ENCODE measurements at places on chromosomes 4 and X. TPM values are rescaled to one million over a fixed set of nuclear protein-coding genes. Genes with fewer than 3 reads are reported as not detected.

DNA sequence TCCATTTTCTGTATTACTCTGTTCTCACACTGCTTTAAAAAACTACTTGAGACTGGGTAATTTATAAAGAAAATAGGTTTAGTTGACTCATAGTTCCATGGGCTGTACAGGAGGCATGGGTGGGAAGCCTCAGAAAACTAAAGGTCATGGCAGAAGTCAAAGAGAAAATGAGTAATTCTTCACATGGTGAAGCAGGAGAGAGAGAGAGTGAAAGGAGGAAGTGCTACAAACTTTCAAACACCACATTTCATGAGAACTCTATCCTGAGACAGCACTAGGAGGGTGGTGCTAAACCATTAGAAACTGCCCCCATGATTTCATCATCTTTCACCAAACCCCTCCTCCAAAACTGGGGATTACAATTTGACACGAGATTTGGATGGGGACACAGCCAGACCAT is 108.0 kb upstream of the PBDC1 start:
- no peak for DNase-seq

The EFHC2 gene
- total RNA-seq: 1.4 TPM

The RASSF6 gene
- not detected for total RNA-seq

- no peak for DNase-seq
Observed at GRCh38 chr4:183240581-183241321, 79.3 kb downstream of the CLDN22 start.

- DNase-seq: no peak
Observed at GRCh38 chr4:135238940-135239339, 1037.4 kb upstream of the PABPC4L start.

GRCh38 chr4:108047199-108047598 is 57.5 kb downstream of the HADH start:
- DNase-seq: no peak
